Activated naive CD8-positive, alpha-beta T cell treated with anti-CD3 and anti-CD28 coated beads, Interleukin-2, amount 50 U/mL, for 16 hours (primary cell): ENCODE measurements at places on chromosomes 2 and 18.

DNA sequence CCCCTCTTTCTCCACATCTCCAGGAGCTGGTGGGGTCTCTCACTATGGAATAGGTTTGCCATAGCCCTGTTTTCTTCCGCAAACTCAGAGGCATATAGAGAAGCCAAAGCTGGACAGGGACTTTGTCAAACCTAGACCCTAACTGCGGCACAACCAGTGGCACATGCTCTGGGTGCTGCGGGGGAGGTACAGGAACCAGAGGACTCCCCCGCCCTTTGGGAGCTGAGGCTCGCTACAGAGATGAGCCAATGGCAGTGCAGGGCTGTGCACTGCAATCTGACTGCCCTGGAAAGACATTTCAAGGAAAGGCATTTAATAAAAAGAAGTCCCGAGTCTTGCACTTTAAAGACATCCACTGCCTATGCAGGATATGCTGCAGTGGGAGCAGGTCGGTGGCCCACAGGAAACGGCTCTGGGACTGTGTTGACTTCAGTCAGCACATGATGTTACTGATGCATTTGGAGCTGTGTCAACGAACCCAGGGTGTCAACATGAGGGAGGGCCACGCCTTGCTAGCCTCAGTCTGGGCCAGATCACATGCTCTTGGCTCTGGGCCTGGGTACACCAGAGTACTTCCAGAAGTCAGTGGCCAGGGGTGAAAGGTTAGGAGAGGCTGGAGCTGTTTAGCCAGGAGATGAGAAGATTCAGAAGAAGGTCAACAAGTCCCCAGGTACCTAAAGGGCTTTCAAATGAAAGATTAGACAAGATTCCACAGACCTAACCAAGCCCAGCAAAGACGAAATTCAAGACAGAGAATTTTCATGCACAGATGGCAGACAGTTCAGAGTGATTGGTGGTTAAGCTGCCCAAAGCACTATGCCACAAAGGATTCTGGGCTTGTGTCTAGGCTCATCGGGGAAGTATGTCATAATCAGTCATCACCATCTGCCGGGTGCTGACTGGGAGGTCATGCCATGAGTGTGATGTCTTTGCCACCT lies 8.2 kb downstream of the SLC35F6 start:
- no peak for DNase-seq

- DNase-seq = no peak
Measured at GRCh38 chr2:159123786-159124185, 155.3 kb downstream of the TANC1 start.

GRCh38 chr2:17191223-17191622 lies 327.0 kb downstream of the RAD51AP2 start:
- DNase-seq = no peak

- no peak for DNase-seq
Measured at GRCh38 chr2:108604196-108604595, 69.9 kb downstream of the LIMS1 start.

DNA sequence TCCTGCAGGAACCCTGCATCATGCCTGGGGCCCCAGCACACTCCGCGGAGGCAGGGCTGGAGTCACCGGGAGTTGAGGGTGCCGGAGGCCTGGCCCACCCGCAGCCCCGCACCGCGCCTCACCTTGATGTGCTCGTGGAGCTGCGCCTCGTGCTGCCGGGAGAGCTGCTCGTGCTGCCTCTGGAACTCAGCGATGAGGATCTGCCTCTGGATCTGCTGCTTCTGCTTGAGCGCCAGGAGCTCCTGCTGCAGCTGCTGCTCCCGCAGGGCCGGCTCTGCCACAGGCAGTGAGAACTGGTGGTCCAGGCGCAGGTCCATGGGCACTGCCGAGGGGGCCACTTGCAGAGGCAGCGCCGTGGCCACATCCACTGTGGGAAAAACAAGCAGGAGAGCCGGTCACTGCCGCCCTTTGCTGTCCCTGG lies 211.1 kb downstream of the HDAC4 start:
- DNase-seq = no peak

DNA sequence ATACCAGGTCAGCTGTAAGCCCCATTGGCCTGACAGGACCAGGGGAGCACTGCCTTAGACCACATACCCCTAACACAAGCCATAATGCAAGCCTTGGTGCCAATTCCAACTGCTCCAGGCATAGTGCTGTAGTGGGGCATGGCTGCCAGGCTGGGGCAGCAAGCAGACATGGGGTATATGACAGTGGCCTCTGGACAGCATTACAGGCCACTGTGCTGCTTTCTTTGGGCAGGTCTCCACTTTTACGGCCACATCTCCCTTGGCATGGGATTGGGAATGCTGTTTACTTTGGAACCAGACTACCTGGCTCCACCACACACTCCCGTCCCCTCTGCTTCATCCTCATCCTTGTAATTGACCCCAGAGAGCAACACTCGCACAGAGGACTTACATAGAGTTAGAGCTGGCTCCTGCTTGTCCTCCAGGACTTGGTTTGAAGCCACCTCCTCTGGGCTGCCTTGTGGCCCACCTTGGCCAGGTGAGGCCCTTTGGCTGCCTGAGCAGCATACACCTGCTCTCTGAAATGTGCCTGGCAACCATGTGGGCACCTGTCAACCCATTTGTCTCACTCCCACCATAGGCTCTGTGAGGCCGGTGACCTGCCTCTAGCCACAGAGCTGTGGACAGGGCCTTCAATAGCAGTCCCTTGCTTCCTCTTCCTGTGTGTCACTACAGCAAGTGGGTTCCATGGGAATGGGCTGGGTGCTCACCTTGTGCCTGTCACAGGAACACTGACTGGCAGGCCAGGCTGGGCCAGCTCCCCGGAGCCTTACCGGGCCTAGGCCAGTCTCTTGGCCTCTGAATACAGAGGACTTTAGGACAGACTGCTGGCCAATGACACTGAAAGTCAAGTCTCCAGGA lies 262.6 kb upstream of the HS6ST1 start:
- no peak for DNase-seq

DNA sequence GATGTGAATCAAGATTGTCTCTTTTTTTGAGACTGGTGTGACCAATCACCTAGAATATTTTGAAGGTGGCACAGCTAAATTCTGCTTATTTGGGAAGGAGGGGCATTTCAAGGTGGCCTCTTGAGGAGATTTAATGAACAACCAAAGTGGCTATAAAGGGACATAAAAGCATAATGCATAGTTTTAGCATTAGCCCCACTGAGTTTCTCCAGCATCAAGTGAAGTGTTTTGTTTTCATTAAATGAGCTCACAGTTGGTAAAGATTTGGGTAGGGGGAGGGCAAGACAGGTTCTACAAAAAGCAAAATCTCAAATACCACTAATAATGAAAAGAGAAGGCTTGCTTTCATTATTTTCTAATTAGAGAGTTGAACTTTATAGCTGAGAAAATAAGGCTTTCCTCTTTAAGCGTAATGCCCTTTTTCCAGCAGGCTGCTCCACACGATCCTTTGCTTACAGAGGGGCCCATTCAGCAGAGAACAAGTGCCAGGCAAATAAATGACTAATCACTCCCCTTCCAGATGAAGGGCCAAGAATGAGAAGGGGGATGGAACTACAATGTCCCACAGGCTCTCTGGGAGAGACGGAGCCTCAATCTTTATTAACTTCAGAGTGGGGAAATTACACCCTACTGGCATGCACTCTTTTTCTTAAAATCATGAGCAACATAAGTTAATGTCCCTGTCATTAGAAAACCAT lies 35.9 kb downstream of the LHCGR start:
- no peak for DNase-seq

DNA sequence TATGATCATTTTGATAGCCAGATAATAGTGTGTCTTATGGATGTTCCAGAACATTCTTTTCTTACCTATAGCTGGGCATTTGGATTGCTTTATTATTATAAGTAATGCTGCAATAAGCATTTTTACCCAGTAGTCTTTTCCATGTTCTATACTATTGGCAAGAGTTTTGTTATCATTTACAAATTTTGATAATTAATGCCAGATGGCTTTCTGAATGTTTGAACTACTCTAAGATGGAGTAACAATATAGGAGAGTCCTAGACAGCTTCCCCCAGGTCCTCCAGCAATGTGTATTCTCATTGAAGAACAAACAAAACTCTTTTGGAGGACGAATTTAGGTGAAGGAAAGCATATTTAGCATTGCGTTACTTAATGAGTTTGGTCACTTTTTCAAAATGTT lies 73.0 kb downstream of the INPP4A start:
- no peak for DNase-seq

DNA sequence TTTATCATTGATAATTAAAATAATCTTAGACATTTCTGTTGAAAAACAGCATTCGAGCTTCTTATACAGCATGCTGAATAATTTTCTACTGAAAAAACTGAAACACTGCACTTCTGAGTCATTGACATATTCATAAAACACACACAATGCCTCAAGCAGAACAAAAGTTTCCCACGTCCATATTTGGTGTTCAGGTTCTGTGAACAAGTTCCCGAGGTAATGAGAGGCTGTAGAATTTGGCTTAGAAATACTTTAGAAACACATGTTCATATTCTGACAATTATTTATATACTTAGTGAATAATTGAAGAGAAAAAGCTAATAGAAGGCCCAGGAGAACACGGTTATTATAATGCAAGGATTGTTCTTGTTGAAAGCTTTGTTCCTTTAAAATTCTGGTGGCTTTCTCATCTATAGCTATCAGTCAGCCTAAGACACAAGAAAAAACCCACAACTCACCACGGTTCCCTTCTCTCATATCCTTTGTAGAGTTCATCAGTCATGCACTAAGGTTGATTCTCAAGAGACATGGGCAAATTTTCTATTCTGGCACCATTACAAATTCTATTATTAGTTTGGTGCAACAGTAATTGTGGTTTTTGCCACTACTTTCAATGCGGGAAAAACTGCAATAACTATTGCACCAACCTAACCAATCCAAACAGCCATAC lies 194.4 kb downstream of the TMX3 start:
- DNase-seq = no peak

DNA sequence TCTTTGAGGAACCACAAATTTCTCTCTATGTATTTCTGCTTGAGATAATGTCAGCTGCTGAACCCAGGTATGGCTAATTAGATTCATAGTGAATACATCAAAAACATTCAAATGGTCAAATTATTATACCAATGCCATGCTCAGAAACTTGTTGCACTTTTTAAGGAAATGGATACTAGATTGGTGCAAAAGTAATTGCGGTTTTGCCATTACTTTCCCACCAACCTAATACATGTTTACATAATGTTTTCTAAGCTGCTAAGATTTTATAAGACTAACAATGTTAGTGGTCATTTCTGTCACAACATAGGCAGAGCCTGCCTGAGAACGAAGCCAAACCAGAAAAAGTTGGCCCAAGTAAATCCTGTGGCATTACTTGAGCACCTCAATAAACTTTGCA lies 568.2 kb upstream of the LRATD1 start:
- DNase-seq = no peak

DNA sequence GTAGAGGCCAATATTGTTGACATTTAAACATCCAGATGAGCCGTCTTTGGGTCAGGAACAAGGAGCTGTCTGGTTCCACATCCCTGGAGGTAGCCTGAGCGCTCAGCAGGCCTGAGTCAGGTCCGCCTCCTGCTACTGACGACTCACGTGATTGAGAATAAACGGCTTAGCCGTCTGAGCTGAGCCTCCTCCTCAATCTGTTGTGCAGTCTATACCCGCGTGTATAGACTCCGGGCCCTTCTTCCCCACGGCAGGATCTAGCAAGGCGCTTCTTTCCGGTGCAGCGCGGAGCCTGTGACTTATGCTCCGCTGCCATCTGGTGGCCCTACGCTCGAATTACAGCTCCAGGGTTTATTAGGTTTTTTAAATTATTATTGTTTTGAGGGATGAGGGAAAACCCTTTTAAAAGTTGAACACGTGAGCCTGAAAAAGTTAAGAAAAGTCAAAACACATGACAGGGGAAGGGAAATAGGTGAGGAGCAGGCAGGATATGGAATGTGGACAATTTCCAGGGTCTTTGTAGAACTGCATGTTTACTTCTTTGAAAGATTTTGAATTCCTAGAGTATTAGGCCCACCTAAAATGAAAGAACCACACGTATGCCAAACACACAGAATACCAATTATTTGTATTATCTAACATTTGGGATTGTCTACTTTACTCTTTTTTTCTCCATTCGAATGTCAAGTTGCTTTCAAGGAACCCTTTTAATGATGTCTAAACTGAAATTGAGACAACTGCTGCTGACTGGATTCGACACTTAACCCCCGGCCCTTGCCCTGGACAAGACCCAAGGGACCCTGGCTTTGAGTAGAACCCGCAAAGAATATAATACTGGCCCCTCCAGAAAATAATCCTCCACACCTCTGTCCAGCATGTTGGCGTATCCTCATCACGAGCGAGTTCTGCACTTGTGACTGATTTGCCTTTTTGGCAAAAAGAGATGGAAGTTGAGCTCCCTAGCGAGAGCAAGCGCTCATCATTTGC lies 112.4 kb upstream of the ZNF236 start:
- peak; percentile 29 for DNase-seq

DNA sequence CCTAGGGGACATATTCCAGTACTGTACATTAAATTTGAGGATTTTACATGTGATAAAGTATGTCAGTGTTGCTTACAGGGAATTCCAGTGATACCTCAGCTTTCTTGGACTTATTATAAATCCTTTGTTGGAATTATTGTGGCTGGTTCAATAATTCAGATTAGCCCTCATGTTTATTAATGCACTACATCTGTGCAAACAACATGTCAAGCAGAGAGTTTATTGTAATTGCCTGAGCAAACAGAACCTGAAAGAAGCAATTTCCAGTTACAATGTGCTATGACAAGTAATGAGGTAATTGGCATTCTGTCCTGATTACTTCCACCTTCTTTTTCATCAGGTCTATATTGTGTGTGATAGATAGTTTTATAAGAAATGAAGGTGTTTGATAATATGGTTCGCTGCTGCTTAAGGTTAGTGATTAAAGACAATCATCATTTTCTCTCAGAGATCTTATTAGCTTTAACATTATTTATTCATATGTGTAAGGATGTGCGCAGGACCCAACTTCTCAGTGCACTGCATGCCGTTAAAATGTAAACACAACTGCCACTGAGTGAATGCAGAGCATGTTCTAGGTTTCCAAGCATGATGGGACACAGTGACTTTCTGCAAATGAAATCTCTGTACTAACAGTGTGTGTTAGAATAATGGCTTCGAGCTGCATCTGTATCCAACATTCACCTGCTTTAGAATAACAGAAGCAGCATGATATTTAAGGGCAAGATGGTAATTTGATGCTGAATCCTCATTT lies 973.7 kb upstream of the POU3F3 start:
- DNase-seq = no peak

GRCh38 chr18:13312515-13312914 lies 94.0 kb downstream of the LDLRAD4 start:
- DNase-seq = no peak

DNA sequence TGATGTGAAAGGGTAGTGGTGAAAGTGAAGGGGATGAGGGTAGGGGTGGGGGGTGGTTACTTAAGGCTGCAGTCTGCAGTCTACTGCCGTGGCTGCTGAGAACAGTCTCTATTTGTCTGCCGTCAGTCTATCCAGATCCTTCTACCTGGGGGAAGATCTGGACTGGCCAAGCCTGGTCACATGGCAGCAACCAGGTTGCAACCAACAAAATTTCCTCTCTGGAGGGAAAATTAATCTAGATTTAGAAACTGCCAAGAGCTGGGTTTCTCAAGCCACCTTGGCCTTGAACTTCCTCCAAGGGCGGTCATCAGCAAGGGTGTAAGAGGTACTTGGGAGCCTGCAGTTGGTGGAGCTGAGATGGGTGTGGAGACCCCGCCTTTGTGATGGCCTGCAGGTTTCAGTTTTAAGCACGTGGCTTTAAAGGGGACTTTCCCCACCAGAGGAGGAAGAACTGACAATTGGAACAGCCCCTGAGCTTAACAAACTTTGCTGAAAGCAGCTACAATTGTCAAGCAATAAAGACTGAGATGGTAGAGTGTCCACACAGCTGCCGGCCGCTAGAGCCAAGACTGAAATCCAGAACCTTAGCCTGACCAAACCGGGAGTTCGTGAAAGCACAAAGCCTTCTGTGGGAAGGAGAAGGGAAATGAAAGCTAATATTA lies 31.4 kb upstream of the KCMF1 start:
- no peak for DNase-seq
